ENCODE measurements at places on chromosomes 1 and 21. TPM values are rescaled to one million over a fixed set of nuclear protein-coding genes. Genes with fewer than 3 reads are reported as not detected.

GRCh38 chr1:109649491-109649914 is 6.4 kb upstream of the GSTM4 start:
- no peak for DNase-seq

DNA sequence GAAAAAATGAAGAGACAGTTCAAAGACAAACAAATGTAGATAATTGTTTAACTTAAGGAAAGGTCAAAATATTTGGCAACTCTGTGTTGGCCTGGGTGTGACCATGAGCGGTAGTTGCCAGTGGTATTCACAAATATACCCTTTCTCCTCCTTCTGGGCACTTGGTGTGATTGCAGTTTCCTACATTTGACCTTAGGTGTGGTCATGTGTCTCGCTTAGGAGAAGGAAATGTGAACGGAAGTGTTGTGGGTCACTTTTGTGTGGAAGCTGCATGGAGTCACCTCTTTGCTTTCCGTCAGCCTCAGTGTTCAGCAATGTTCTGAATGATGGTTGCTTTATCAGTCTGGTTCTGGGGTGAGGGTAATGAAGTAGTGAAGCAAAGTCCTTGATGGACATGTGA is 3.4 kb upstream of the PCSK9 start:
- DNase-seq, result no peak

NUF2 gene
- 30.0 TPM for total RNA-seq

LMOD1 gene
- total RNA-seq, result not detected

HSD3B2 gene
- not detected for total RNA-seq

TNFRSF4 gene
- not detected for total RNA-seq

SPRR5 gene
- 0.32 TPM for total RNA-seq

GRCh38 chr1:96387785-96388184 is 333.8 kb upstream of the PTBP2 start:
- peak; percentile 76 for DNase-seq

- no peak for DNase-seq
Measured at GRCh38 chr1:162982364-162982763, 86.8 kb upstream of the RGS4 start.

GRCh38 chr1:234515411-234515810 is 36.4 kb upstream of the TARBP1 start:
- no peak for DNase-seq

C4BPA gene
- total RNA-seq, result not detected

- DNase-seq, result peak; percentile 64
Measured at GRCh38 chr1:1063945-1064831, 9.9 kb downstream of the RNF223 start.

GRCh38 chr1:193588311-193589082 is 402.1 kb upstream of the B3GALT2 start:
- no peak for DNase-seq

- DNase-seq, result peak; percentile 67
Measured at GRCh38 chr21:39788383-39788782, 43.4 kb downstream of the IGSF5 start.

DNA sequence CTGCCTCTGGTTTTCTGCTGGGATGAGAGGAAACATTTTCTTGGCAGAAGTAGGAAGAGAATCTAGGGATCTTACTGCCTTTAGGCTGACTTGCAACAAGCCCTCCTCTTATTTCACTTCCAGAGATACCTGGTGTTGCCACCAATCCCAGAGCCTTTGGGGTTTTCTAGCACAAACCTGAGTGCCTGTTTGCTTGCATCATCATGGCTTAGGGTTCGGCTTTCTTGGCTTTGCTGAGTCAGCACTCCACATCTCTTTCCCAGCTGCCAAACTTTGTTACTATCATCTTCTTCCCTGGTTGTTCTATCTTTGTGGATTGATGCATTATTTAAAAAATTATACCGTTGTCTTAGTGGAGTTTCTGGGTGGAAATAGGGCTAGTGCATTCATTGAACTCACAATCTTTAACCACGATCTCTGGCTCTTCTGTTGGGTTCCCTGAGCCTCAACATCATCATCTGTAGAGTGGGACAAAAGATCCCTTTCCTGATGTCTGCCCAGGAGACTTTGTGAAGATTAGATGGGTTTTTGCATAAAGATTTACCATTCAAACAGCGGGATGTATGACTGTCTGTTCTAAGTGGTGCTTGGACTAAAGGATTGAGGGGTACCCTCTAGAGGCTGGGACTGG is 76.6 kb upstream of the SELENON start:
- DNase-seq, result no peak

DNA sequence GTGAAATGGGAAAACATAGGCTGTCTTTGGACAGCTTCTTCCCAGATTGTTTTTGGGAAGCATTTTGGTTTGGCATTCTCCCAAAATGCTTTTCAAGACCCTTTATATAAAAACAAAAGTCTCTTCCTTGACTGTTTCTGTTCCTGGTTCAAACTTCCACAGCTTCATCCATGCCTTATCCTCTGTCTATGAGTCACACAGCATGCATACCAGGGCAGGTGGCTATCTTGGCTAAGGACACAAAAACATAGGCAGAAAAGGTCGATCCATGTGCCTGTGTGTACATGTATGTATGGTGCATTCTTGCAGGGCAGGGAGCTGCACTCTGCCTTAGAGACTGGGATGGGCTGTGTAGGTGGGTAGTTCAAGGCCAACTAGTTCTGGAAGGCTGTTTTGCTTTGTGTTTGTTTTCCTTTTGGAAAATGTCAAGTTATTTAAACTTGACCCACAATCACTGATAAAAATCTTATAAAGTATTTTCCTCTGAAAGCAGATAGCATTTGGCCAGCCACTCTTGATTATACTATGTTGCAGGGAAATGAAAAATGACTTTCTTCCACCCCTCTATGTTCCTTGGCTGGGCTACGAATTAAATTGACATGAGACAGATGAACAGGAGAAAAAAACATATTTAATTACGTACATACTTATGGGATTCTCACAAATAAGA is 437.0 kb downstream of the SIPA1L2 start:
- no peak for DNase-seq

UTS2 gene
- total RNA-seq, result not detected

GRCh38 chr1:205699416-205699815 is 19.1 kb upstream of the SLC45A3 start:
- DNase-seq, result no peak

DNA sequence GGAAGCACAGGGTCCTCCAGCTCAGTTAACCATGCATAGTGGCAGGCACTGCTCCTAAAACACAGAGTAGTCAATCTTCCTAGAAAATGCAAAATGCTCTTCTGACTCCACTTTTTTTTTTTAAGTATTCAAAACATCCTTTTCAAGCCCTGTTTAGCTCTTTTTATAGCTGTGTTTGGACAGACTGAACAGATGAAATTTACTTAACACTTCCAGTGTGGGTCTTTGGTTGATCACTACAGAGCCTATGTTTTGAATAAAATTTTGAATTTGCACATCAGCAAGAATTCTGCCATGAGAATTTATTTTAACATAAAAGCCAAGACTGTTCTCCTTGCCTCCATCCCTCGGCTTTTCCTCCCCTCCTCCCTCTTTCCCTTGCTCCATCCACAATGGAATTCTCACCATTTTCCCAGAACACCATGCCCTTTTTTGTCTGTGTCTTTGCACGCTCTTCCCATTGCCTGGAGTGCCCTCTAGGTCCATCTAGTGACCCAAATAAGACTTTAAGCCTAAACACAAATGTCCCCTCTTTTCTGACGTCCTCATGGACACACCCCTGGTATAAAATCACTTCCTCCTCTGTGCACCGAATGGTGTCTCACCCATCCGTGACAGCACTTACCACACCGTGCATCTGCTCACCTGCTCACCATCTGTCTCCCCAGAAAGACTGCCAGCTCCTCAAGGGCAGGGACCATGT is 24.0 kb upstream of the CPT2 start:
- no peak for DNase-seq

DNA sequence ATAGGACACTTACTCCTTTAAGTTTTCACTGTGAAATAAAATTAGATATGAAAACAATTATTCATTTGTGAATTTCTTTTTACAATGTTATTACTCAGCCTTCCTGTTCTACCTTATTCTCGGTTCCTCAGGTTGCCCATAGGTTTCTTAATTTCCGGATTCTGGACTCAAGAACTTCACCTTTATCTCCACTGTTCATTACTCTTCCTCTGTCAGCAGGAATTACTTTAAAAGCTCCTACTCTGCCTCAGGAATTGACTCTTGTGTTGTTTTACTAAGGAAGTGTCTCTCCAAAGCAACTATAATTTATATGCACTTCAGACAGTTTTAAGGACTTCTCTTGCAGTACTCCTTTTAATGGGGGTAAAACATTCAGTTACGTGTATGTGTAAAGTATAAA is 123.8 kb downstream of the OSBPL9 start:
- DNase-seq, result no peak

GRCh38 chr1:115134850-115135480 is 45.7 kb upstream of the TSPAN2 start:
- peak; percentile 95 for DNase-seq

KCNAB2 gene
- 2.0 TPM for total RNA-seq

DNA sequence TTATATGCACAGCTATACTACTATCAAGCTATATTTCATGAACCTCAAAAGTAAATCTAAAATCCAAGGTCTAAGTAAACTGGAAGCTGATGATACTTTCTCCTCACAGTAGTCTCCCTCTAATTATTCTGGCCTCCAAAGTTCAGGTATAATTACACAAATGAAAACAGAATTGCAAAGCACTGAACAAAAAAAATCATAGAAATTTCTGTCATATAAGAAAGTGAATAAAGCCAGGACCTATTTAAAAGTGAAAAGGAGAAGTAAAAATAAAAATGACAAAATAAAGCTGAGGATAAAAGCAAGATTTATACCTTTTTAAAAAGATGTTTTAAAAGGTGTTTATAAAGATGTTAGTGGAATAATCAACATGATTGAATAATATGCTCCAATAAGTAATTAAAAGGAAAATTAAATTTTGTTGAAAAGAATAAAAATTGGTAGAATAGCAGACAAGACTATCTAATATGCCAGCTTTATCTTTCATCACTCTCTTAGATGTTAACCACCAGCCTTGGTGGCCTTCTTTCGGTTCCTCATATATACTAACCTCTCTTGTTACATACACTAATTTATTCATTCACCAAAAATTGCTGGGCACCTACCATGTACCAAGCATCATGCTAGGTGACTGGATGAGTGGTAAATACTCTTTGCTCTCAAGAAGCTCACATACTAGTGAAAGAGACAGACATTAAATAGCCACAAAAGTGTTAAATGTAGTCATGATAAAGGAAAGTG is 25.1 kb downstream of the SHCBP1L start:
- no peak for DNase-seq

DNA sequence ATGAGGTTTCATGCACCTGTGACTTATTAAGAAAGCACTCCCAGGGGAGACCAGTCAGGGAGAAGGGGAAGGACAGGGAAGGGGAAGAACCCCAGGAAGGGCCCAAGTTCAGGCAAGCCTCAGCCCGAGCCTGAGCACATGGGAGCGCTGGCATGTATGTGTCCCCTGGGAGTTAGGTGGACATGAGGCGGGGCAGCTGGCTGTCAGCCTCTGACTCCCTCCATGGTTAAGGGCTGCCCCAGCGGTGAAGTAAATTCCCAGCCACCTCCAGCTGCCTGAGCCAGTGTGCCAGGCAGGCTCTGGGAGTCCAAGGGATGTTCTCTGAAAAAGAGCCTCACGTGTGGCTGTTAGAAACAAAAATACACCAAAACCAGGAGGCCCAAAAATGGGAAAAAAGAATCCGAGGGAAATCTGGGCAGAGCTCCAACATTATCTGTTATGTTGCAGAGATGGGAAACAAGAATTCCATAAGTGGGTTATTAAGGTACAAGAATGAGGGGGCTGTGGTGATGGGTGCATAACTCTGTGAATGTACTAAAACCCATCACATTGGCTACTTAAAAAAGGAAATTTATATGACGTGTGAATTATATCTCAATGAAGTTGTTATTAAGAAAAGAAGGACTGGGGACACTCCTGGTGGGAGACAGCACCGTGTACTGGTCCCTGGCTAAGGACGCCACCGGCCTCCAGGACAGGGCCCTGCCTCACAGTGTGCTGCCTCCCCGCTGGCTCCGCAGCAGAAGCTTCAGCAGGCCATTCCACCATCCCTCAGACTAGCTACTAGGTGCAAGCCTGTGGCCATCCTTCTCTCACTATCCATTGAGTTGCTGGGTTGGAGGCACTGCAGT is 18.7 kb downstream of the DMRTB1 start:
- DNase-seq, result no peak

DNA sequence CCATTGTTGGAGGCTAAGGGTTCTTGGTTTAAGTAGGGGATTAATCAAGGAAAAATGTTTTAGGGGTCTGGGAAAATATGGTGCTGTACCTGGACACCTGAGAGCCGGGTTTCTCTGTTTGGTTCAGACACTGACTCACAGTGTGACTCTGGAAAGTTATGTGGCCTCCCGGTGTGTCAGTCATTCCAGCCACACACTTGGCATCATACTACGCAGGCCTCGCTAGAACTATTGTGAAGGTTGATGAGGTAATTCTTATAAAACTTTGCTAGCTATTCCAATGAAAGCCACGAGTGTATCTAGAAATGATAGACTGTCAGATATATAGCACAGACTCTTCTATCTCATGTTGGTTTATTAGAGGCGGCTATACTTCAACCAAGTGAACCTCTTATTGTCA is 4.8 kb upstream of the CAMSAP2 start:
- DNase-seq, result no peak

GRCh38 chr1:209823143-209824041 is 4.4 kb upstream of the UTP25 start:
- peak; percentile 99 for DNase-seq

- no peak for DNase-seq
Measured at GRCh38 chr1:156862584-156862983, 1.9 kb downstream of the NTRK1 start.

DNA sequence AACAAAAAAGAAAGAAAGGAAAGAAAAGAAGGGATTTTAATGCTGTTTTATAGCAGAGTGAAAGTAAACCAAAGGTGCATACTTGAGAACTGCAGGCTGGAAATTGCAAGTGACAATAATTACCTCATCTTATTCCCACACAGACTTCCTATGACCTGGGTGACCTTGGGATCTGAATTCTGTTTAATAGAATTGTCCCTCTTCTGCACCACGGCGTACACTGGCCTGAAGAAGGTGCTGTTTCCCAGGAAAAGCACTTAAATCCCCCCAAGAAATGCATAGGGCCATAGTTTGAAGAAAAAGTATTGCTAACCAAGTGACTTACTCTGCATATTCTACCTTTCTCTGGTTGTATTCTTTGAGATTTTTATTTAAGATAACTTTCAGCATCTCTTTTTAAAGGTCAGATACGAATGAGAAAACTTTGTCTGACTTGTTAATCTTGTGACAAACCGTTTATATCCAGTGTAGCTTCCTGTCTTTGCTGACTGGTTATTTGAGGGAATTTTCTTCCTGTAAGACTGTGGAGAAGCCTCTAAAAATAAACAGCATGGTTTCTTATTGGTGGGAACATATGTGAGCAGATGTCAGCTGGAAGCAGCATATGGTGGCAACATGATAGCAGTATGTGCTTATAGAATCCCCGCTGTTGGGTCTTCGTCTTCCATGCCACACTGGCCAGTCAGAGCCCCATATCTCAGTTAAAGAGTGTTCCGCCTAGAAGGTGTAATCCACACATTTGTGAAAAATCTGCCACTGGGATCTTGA is 16.3 kb downstream of the TGFB2 start:
- DNase-seq, result no peak

STUM gene
- not detected for total RNA-seq

MYCL gene
- 5.6 TPM for total RNA-seq
